ENCODE measurements at places on chromosomes 1 and 21. TPM values are rescaled to one million over a fixed set of nuclear protein-coding genes. Genes with fewer than 3 reads are reported as not detected.

The KCNK1 gene
- not detected for total RNA-seq

The LAPTM5 gene
- 464 TPM for total RNA-seq

The HSPB7 gene
- not detected for total RNA-seq

The ECE1 gene
- 63.3 TPM for total RNA-seq

The LDLRAD1 gene
- not detected for total RNA-seq

The USH2A gene
- not detected for total RNA-seq

DNA sequence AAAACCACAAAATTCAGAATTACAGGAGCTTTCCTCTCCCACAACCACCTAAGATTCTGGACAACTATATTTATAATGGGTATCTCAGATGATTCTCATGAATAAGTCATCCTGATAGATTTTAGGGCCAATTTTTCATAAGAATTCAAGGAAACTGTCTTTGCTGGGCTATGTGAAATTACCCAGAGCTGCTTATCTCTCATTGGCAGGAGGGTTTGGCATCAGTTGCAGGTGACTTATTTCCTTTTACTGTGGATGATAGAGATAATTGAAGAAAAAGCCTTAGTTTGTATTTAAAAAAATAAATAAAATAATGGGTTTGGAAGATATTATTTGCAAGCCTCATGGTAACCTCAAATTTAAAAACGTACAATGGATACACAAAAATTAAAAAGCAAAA, 38.2 kb upstream of the WDR26 start:
- no peak for DNase-seq

GRCh38 chr1:219330001-219330400, 156.3 kb downstream of the LYPLAL1 start:
- no peak for DNase-seq

GRCh38 chr21:21714426-21714825, 716.2 kb downstream of the NCAM2 start:
- no peak for DNase-seq

- DNase-seq = no peak
Measured at GRCh38 chr1:243926299-243926698, 76.3 kb upstream of the AKT3 start.

- no peak for DNase-seq
Measured at GRCh38 chr1:98898940-98899339, 105.7 kb downstream of the PLPPR5 start.

GRCh38 chr1:116258668-116259419, 114.2 kb upstream of the ATP1A1 start:
- no peak for DNase-seq

DNA sequence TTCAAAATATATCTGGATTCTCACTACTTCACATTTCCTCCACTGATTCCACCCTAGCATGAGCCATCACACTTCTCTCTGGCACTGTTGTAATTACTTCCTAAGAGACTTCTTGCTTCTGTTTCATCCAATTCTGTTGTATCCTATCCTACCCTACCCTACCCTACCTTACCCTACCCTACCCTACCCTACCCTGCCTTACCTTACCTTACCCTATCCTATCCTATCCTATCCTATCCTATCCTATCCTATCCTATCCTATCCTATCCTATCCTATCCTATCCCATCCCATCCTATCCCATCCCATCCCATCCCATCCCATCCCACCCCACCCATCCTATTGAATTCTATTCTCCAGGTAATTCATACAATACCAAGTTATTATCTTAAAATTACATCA, 29.7 kb downstream of the KCNA2 start:
- DNase-seq = no peak

DNA sequence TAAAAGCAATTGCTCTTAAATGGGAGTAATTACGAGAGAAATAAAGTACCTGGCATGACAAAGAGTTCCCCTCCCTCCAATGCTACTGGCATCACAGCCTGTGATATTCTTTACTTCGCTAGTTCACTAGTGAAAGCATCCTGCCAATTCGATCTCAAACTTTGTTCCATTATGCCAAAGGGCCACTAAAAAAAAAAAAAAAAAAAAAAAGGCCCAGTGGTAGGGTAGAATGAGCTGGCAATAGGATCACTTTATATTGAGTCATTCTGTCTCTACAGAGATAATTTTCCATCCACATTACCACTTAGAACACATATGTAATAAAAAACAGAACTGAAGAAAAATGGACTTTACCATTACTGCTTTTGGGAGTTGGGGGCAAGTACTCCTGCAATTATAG, 11.2 kb downstream of the PUM1 start:
- DNase-seq = no peak

GRCh38 chr1:151834239-151834638, 2.6 kb upstream of the RORC start:
- no peak for DNase-seq

DNA sequence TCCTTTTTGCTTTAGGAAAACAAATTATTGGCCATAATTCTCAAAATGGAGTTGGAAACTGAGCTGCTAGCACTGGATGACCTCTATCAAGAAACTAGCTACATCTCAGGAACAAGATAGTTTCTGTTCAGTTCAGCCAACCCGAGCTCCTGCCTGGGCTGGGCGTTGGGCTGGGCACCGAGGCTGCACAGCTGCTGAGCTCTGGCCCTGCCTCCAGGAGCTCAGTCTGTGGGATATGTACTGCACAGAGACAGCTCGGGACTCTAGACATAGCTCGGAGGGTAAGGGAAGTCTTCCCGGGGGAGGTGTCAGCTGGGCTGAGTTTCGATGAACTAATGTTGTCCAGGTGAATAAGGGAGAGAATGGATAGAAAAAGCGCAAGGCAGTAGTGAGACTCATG, 24.5 kb upstream of the SLC1A7 start:
- DNase-seq = no peak

DNA sequence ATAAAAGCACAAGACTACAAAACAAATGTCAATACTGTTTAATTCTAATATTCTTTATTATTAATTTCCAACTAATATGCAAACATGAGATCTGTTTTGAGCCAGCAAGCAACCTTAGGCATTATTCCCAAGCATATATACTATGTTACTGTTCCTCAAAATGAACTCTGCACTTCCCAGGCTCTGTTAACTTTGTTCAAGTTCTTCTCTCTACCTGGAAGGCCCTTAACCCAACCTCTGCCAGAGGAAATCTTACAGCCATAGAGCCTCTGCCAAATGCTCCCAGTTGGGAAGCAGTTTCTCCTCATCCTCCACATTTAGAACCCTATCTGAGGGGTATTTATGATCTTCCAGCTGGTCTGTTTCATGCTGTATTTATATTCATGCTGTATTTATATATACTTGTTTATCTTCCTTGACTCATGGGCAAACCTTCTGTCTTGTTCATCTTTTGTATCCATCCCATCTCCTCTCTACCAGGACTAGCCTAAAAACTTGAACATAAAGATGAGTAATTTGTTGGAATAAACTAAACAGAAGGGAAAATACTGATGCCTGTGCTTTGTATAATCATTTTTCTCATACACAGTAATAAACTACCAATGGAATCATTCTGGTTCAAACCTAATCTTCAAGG, 5.3 kb downstream of the IVNS1ABP start:
- DNase-seq = no peak

DNA sequence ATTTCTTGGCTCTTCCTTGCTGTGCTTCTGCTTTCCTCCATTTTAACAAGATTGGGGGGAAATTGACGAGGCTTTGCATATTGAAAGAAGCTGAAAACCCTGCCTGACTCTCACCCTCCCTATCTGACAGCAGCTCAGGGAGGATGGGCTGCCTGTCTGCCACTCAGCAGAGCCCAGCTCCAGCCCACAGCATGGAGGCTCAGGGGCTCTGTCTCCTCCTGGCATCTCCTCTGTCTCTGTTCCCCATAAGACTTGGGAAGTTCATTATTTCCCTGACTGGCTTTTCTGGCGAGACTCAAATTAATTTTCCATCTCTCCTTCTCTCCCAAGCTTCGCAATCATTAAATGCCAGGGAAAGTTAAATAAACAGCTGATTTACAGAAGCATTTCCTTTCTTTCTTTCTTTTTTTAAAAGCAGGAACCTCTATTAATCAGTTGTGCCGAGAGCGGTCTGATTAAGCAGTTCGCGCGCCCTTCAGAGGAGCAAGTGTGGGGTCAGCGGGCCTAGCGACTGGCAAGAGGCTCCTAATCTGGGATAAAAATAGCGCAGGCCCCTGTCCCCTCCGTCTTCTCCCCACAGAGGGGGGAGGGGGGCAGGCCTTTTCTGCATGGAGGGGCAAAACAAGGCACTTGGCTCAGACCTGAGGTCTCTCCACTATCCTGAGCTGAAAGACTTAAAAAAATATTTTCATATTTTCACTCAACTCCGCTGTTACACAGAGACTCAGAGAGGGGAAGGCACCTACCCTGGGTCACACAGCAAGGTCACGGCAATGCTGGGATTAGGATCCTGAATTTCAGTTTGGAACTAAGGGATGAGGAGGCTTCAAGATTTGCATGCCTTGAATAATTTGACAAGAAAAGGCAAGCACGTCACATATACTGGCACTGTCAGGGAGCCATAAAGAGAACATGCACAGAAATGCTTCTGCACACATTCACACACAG, 170.4 kb downstream of the ACTL8 start:
- DNase-seq = no peak

DNA sequence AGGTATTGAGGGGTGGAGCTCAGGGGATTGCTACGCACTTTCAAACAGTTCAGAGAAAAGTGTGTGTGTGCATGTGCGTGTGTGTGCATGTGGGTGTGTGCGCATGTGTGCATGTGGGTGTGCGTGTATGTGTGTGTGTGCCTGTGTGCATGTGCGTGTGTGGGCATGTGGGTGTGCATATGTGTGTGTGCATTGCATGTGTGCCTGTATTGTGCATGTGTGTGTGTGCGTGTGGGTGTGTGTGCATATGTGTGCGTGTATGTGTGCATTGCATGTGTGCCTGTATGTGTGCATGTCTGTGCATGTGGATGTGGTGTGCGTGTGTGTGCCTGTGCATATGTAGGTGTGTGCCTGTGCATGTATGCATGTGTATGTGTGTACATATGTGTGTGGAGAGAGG, 12.6 kb upstream of the KCNAB2 start:
- DNase-seq = no peak

DNA sequence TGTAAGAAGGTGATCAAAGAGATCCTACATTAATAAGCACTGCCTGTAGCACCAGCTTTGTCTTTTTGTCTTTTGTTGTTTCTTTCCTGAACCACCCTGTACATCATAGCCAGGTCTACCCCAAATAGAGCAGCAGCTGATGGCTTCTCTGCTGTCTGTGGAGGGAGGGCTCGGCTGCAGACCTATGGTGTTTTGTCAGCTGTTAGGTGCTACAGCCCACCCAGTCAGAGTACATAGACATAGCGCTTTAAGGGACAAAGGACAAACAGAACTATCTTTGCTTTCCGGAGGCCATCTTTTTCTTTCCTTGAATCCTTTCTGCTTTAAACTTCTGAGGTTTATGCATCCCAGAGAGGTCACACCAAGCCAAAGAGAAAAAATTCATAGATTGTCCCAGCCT, 258.1 kb downstream of the ZNF648 start:
- DNase-seq = no peak

DNA sequence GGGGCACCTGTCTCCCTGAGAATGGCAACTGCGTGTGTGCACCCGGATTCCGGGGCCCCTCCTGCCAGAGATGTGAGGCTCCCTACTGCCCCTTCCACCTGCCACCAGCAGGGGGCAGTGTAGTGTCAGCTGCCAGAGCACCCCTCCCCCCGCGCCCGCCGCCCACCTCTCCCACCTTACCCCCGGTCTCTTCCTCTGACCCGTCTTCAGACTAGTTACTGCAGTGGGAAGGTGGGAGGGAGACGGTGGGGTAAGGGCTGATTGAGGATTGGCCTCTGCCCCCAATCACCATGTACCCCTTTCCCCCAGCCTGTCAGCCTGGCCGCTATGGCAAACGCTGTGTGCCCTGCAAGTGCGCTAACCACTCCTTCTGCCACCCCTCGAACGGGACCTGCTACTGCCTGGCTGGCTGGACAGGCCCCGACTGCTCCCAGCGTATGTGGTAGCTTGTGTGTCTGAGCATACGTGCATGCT, 10.1 kb upstream of the LRRC71 start:
- DNase-seq = peak; percentile 52

- no peak for DNase-seq
Measured at GRCh38 chr1:167861664-167862381, 52.1 kb downstream of the ADCY10 start.

GRCh38 chr1:205791568-205792180, 16.4 kb upstream of the RAB29 start:
- DNase-seq = peak; percentile 28

DNA sequence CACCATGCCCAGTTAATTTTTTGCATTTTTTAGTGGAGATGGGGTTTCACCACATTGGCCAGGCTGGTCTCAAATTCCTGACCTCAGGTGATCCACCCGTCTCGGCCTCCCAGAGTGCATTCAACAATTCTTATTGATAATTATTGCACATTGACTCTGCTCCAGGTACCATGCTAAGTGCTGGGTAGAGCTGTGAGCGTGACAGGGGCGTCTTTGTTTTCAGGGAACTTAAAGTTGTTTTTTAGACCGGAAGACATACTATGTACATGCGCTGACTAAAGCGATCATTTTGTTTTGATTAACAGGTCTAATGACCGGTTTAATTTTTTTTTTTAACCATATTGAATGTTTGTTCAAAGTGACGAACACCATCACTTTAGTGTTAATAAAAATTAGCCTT, 4.0 kb downstream of the CD247 start:
- no peak for DNase-seq

DNA sequence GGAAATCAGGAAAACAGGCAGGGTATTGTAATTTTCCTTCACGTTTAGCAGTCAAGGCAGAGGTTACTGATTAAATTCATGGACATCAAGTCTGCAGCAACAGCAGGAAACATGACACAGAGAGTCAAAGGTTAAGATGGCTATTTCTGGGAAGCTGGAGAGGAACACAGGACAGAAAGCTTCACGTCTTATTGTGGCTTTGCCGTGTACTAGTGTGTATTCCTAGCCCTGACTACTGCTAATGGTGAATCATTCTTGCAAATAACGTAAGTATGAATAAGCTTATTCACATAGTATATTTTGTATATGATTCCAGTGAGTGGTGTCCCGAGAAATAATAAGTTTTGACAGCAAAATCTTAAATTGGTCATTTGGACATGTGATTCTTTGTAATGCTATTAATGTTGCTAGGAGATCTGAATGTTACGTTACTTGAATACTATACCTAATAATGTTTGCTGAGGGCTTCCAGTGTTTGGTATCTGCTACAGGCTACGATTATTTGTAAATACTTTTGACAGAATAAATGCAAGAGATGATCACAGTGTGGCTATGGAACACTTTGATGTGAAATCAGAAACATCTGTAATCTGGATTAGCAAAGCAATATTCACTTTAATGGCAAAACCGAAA, 77.4 kb downstream of the DISP1 start:
- no peak for DNase-seq

GRCh38 chr1:207495801-207496792, at the start of gene CR1:
CR1 (plus strand) TSS chr1:207496157; CDS start chr1:207496268, 111 bp downstream.
- DNase-seq = peak; percentile 24

DNA sequence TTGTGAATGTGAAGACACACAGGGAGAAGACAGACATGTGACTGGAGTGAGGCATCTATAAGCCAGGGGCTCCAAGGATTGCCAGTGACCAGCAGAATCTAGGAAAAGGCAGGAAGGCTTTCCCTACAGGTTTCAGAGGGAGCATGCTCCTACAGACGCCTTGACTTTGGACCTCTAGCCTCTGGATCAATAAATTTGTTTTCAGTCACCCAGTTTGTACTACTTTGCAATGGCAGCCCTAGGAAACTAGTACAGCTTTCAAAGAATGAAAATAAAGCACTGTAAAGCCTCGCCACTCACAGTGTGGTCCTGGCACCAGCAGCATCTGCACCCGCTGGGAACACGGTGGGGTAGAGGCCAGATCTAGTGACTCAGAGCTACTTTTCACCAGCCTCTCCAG, 510.0 kb downstream of the LTN1 start:
- DNase-seq = no peak

Measured in naive thymus-derived CD4-positive, alpha-beta T cell (primary cell).